ENCODE measurements at places on chromosomes 1 and 21.

- no peak for DNase-seq
Observed at GRCh38 chr21:29256126-29256910, 42.4 kb upstream of the BACH1 start.

DNA sequence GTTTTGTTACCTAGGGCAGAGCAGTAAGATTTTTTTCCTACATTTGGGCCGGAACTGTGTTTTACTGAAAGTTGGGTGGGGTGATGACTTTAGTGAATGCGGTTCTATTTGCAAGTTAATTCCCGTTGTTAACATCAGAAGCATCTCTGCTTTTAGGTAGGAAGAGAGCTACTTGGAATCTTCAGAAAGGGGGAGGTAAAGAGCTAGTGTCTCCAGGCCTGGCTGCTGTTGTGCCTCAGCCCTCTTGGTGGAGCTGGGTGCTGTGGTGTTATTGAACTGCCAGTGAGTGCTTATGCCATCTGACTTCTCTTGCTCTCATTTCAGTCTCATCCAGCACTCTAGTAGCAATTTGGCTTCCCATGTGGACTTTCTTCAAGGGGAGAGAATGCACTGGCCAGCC, 3.4 kb downstream of the KDM4A start:
- DNase-seq, result no peak

DNA sequence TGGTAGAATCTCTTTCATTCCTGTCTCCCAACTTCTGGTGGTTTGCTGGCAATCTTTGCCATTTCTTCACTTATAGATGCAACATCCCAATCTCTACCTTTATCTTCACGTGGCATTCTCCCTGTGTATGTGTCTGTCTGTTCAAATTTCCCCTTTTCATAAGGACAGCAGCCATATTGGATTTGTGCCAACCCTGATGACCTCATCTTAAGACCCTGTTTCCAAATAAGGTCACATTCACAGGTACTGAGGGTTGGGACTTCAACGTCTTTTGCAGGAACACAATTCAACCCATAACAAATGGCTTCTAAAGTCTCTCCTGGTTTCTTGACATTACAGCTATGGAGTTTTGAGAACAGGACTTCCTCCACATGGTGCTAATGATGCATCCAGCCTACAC, 84.5 kb upstream of the OLIG2 start:
- DNase-seq, result no peak

DNA sequence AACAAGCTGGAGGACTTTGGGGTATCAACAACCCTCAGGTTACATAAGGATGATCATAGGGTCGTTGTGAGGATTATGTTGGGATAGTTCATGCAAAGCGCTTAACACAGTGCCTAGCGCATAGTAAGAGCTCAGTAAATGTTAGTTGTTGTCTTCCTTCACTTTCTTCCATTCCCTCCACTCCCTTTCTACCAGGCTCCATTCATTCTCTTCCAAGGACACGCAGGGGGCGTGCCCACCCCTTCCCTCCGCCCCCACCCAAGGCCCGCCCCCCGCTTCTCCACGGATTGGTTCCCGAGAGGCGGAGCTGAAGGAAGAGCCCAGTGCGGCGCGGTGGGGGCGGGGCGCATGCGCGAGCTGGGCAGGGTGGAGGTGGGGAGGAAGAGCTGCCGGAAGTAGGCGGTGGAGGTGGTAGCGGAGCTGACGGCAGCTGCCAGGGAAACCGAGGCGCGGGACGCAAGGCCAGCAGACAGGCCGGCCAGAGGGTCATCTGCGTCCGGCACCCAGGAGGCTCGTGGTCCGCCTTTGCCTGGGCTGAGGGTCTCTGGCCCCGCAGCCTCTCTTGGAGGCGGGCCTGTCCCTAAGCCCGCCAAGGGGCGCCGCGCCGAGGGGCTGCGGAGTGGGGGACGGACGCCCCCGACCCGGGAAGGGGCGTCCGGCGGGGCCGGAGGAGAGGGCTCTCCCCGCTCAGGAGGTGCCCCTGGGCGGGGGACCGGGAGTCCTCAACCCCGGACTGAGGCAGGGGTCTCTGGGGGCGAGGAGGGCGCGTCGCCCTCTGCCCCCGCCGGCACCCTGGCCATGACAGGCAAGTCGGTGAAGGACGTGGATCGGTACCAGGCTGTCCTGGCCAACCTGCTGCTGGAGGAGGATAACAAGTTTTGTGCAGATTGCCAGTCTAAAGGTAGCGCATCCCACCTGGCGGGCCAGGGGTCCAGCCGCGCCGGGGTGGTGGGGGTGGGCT, at the start of gene SMAP2:
Gene SMAP2, plus strand, starts transcription at position 405 of the 961 bp plus-strand sequence. Its CDS starts 394 bp downstream, at position 799.
- peak; percentile 91 for DNase-seq

DNA sequence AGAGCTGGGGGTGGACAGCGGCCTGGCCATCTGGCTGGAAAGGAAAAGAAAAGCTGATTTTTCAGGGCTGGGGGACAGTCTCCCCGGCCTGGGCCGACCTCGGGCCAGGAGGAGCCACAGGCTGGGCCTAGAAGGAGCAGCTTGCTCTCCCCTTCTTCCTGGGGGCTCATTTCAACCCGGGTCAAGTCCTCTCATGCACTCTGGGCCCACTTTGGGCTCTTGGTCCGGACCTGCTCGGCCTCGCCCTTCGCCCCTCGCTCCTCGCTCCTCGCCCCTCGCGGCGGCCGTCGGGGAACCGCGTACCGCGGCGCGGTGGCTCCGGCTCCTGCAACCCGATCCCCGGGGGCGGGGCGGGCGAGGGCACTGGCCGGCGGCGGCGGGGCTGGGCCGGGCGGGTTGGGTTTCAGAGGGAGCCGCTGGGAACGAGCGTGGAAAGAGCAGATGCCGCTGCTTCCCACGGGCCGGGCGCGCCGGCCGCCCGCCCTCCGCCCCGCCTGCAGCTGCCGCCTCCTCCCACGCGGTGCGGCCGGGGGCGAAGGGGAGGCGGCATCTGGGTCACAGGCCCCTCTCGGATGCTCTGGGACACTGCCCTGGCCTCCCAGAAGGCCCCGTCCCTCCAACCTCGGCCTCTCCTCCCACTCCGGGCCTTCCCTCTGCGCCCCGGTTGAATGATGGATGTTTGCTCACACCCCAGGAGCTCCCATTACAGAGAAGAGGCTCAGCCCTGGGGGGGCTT, 6.6 kb downstream of the HEYL start:
- DNase-seq, result no peak

DNA sequence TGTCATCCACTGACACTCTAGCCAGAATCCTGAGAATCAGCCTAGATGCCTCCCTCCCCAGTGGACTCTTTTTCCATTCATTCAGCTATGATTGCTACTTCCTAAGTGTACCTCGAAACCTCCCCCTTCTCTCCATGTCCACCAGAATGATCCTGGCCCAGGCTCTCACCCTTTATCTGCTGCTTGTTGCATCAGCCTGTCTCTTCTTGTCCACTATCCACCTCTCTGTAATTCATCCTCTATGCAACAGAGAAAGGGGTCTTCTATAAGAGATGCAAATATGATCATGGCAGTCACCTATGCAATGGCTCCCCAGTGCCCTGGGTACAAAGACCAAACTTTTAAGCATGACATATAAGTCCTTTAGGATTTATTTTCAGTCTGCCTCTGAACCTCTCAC, 37.7 kb downstream of the JUN start:
- no peak for DNase-seq

DNA sequence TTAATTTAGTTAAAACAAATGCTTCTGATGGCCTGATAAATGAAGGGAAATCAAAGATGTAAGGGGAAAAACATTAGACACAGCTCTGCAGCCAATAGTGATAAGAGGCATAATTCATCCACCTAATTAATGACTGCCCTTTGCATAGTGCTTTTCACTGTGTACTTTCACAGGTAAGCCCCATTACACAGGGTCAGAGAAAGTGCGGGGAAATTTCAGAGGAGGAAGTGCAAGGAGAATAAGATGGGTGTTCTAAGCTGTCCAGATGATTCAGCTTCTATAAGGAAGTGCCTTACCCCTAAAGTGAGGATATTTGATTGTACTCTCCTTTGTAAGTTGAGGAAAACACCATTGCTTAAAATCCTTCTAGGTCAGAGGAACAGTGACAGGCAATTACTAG, 88.0 kb downstream of the NR5A2 start:
- DNase-seq, result no peak

GRCh38 chr1:107357376-107357775, 216.5 kb downstream of the NTNG1 start:
- no peak for DNase-seq

GRCh38 chr1:184915463-184916090, 58.7 kb downstream of the NIBAN1 start:
- no peak for DNase-seq

DNA sequence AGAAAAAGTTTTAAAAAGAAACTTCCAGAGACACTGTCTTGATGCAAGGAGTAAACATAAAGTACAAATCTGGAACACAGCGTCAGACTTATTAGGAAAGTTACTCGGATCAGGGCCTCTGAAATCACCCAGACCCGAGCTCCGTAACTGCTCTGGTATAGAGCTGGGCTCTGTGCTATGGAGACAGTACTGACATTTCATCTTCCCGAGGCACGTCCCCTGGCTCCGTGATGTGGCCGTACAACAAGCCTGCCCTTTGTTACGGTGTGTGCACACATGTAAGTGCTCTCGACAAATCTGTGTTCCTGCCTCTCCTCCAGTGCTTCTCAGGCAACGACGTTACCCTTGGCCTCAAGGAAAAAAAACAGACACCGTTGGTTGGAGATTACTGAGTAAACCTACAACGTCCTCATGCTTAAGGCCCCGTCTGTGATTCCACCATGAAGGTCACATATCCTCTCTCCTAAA, 107.0 kb upstream of the IRF2BP2 start:
- DNase-seq, result no peak

- DNase-seq, result no peak
Observed at GRCh38 chr1:183433703-183434102, 15.5 kb upstream of the NMNAT2 start.

DNA sequence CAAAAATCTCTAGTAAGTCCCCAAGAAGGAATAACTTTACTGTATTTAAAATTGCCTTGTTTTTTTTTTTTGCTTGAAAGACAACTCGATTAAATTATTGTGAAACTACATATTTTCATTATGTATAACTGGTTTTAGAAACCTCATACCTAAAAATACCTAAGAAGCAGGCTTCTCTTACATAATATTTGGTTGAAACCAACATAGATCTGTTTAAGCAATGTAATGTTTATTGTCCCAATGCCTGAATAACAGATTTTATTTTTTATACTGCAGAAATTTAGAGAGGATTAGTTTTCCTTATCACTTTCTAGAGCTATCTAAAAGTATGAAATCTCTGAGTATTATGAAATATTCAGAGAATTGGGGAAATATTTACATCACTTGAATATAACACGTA, 78.5 kb upstream of the CHRM3 start:
- DNase-seq, result no peak

GRCh38 chr1:175834597-175834996, 91.2 kb upstream of the TNR start:
- DNase-seq, result no peak

- no peak for DNase-seq
Observed at GRCh38 chr1:109116286-109116685, 2.4 kb downstream of the ELAPOR1 start.

- DNase-seq, result no peak
Observed at GRCh38 chr1:229285440-229285839, 14.5 kb downstream of the RAB4A start.

- no peak for DNase-seq
Observed at GRCh38 chr1:89615676-89616598, 17.0 kb upstream of the LRRC8C start.

DNA sequence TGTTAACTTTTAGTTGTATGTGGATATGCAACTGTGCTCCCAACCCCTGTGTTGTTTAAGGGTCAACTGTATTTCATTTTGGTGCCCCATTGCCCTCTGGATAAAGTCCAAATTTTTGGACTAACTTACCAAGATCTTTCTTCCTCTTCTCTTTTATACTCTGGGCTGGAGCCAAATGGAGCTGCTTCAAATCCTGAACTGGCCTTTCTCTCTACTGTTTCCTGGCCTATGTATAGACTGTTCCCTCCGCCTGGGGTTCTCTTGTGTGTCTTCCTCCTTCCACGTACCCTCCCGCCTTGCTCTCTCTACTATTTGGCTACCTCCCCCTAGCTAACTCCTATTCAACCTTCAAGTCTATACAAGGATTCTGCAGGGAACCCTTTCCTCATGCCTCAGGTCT, 8.4 kb upstream of the CDC14A start:
- DNase-seq, result no peak

GRCh38 chr1:218686258-218686657, 341.1 kb downstream of the TGFB2 start:
- DNase-seq, result no peak

- DNase-seq, result no peak
Observed at GRCh38 chr1:38336961-38337360, 290.4 kb upstream of the POU3F1 start.

DNA sequence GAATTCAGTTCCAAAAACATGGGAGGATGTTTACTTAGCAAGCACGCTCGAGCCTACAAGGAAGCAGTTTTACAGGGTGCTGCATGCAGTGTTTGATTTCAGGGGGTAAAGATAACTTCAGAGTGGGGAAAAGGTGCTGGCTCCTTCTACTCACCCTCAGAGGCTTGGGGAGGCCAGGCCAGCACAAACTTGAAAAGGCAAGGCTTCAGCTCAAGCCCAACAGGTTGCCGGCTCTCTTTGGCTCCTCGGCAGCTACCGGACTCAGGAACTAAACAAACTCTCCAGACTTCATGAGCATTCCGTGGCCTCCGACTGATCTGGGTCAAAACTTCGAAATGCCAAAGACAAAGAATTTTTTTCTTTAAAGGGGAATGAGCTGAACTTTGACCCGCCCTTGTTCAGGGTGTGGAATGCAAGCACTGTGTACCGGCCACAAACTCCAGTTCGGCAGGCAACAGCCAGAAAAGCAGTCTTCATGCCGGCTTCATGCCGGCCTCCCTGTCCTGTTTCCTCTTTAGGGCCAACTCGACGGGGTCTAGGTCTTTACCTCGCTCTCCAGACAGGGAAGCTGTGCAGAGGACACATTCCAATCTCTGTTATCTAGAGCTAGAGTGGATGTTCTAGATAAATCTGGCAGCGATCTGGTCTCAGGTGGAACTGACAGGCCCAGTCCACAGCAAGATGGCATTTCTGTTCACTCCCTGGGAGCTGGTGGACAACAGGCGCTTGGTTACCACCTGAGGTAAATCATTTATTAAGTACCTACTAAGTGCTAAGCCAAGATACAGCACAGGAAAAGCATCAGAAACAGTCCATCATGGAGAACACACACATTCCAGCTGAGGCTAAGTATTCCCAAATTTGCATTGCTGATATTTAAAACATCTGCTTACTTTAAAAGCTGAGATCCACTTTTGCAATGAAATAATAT, 75.0 kb downstream of the CD46 start:
- no peak for DNase-seq

DNA sequence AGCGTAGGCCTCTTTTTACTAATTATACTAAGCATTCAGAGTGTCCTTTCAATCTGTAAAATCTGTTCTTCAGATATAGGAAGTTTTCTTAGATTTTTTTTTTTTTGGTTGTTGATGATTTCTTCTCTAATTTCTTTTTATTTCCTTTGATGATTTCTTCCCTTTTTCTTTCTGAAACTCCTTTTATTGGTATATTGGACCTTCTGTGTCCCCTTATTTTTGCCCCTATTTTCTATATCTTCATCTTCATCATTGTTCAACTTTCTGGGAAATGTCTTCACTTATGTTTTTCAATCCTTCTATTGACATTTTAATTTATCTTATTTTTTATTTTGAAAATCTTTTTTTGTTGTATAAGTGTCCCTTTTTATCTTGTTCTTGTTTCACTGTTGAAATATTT, 17.2 kb upstream of the SYT14 start:
- DNase-seq, result no peak
